ENCODE measurements at places on chromosomes 1 and 21.

DNA sequence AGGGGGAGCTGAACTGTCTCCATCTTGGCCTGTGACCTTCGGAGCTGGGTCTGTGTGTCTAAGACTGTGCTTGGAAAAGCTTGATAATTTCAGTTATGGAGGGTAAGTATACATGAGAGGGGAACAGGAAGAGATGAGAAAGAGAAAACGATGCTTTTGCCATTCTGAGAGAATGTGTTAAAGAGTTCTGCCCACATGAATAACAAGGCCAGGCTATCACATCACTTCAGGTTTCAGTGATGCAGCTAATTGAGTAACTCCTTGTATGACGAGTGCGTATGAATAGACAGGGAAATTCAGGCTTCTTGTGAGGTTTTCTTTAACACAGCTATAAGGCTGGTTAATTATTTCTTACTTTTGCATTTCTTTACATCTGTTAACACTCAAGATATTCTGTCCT, 81.0 kb downstream of the PLPPR5 start:
- no peak for DNase-seq

DNA sequence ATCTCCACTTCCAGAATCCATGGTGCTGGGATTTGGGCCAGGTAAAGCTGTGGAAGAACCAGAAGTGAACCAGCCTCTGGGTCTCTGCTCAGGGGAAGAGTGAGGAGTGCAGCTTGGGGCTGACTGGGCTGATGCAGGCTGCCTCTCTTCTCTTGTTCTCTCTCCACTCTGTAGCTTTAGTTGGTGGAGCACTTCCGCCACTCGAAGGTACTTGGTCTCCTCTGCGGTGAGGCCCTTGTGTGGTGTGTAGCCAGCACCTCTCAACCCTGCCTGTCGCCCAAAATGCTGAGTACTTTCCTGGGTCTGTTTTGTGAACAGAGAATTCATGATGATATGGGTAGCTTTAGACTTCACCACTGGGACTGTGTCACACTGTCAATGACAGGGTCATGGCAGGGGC, 63.2 kb downstream of the URB2 start:
- DNase-seq: no peak

DNA sequence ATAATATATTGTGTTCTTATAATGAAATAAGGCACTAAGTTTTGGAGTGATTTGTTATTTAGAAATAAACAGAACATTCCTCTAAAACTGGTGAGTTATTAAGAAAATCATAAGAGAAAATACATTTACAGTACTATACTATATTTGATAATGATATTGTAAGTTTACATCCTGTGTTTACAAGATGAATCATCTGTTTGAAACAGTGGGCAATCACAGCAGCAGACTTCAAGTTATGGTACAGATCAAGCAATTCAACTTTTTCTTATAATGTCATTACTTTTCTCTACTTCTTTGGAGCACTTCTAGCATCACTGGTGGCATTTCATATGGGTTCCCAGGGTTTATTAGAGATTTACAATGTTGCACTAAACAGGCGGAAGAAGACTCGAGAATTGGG, 86.5 kb upstream of the BRINP3 start:
- no peak for DNase-seq

DNA sequence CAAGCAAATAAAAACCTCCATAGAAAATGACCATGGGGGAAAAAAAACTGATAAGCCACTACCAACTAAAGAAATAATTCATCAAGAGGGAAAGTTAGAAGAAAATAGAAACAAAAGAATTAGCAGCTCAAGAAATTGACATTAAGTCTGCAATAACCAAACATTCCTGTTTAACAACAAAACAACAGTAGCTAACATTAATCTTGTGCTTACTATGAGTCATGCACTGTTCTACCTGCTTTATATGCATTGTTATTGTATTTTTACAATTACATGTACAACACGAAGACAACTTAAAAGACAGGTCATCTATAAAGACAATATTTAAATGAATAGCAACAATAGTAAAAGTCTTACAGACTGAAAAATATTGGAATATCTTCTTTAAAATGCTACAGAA, 34.4 kb upstream of the LRRC7 start:
- no peak for DNase-seq

- no peak for DNase-seq
Observed at GRCh38 chr1:168375566-168376300, 95.1 kb downstream of the TBX19 start.

Data from stimulated activated CD4-positive, alpha-beta T cell treated with anti-CD3 and anti-CD28 coated beads, TNF-alpha, amount 100 ng/mL, for 4 hours (primary cell).